Activated naive CD4-positive, alpha-beta T cell treated with anti-CD3 and anti-CD28 coated beads for 36 hours (primary cell): ENCODE measurements at places on chromosomes 4 and X. TPM values are rescaled to one million over a fixed set of nuclear protein-coding genes. Genes with fewer than 3 reads are reported as not detected.

DNA sequence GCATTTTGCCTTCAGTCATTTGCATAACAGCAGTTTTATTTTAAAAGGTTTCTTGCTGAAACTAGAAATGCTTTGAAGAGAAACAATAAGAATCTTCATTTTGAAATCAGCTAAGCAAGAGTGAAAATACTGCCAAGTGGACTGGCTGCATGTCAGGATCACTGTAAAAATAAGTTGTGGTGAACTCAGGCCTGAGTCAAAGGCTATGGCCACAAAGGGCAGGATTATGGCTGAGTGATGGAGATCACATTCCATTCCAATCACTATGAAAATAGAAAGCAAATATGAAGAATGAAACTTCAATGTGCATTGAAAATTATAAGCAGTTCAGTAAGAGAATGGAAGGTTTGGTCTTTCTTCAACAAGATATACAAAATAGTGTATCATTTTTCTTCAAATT, 224.5 kb downstream of the PCDH18 start:
- H3K36me3 ChIP-seq = no peaks in the 10 kb centered on the region
- H3K4me3 ChIP-seq = no peak overlapping the region
- H3K4me1 ChIP-seq = no peaks in the 10 kb centered on the region
- H3K27ac ChIP-seq = no peak overlapping the region
- no peaks in the 10 kb centered on the region for H3K27me3 ChIP-seq

- no peaks in the 10 kb centered on the region for H3K27me3 ChIP-seq
- H3K27ac ChIP-seq = no peak overlapping the region
- H3K4me1 ChIP-seq = no peaks in the 10 kb centered on the region
- no peaks in the 10 kb centered on the region for H3K36me3 ChIP-seq
Observed at GRCh38 chr4:113024388-113024787, 25.1 kb upstream of the ANK2 start.

- no peak overlapping the region for H3K27ac ChIP-seq
- no peak overlapping the region for H3K4me3 ChIP-seq
- no peaks in the 10 kb centered on the region for H3K4me1 ChIP-seq
- no peaks in the 10 kb centered on the region for H3K36me3 ChIP-seq
- no peaks in the 10 kb centered on the region for H3K27me3 ChIP-seq
Observed at GRCh38 chr4:156223985-156224384, 270.3 kb upstream of the CTSO start.

The ZCCHC12 gene
- total RNA-seq = 0.14 TPM

The RPS6KA6 gene
- total RNA-seq = 0.02 TPM
